ENCODE measurements at places on chromosomes 12 and 14.
A peak's percentile ranks its signal among the peaks of the same experiment; 100 is the strongest.

GRCh38 chr12:66044731-66045130 is 85.8 kb downstream of the LLPH start:
- no peak for DNase-seq

DNA sequence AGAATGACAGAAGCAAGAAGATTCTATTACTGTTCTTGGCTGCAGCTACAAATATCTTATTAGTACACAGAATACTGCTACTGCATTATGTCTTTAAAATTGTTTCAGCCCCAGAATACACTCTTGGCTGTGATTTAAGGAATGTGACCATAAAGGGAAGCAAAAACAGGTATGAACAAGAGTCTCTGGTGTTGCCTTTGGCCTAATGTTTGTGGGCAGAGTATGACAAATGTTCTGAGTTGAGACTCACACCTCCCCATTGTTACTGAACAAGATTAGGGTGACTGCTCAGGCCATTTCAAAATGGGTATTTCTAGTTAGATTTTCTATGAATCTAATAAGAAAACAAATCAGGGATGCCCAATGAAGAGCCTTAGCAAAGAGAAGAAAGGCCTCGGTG is 28.5 kb downstream of the TTC6 start:
- no peak for DNase-seq

GRCh38 chr12:9848899-9849298 is 20.3 kb downstream of the CLEC2B start:
- no peak for DNase-seq

DNA sequence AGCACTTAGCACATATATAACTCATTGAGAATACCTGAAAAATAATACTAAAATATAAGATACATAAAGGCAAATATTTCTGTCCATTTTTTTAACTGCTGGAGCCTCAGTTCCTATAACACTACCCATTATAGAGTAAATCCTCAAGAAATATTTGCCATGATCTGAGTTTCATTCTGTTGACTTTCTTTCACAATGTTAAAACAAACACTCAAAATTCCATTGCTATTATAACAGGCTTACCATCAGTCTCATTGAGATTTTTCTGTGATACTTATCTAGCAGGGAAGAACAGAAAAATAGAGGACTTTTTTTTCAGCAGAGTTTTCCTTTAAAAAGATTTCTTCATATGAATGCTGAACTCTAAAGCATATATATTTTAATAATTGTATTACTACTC is 24.5 kb downstream of the LMO3 start:
- DNase-seq: no peak

- no peak for DNase-seq
Measured at GRCh38 chr12:104243551-104243950, 28.0 kb downstream of the TXNRD1 start.

GRCh38 chr14:72387726-72388125 is 455.5 kb downstream of the RGS6 start:
- no peak for DNase-seq

DNA sequence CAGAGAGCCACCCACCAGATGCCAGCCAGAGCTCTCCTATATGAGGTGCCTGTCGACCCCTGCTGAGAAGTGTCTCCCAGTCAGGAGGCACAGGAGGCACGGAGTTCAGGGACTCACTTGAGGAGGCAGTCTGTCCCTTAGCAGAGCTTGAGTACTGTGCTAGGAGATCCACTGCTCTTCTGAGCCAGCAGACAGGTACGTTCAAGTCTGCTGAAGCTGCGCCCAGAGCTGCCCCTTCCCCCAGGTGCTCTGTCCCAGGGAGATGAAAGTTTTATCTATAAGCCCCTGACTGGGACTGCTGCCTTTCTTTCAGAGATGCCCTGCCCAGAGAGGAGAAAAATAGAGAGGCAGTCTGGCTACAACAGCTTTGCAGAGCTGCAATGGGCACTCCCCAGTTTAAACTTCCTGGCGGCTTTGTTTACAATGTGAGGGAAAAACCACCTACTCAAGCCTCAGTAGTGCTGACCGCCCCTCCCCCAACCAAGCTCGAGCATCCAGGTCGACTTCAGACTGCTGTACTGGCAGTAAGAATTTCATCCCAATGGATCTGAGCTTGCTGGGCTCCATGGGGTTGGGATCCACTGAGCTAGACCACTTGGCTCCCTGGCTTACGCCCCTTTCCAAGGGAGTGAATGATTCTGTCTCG is 146.7 kb upstream of the USP15 start:
- DNase-seq: no peak

DNA sequence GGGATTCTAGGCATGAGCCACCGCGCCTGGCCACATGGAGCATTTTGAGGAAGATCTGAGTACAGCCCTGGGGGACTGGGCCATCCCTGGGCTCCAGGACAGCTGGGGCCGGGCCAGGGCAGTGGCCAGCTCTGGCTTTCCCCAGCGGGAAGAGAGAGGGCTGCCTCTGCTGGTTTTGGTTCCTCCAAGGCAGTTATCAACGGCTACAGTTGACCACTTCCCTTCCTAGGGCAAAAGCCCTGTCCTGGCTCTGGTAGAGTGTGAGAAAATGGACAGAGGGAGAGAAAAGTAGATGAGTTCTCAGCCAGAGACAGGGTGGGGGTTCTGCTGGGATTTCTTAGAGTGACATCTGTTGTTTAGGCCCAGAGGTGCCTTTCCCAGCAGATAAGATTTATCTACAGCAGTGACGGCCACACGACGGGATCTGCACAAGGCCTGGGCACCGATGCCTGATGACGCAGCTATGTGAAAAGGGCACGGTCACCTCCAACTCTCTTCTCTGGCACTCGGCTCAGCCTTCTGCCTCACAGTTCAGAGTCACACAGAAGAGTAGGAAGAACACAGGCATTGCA is 5.5 kb upstream of the HVCN1 start:
- no peak for DNase-seq

DNA sequence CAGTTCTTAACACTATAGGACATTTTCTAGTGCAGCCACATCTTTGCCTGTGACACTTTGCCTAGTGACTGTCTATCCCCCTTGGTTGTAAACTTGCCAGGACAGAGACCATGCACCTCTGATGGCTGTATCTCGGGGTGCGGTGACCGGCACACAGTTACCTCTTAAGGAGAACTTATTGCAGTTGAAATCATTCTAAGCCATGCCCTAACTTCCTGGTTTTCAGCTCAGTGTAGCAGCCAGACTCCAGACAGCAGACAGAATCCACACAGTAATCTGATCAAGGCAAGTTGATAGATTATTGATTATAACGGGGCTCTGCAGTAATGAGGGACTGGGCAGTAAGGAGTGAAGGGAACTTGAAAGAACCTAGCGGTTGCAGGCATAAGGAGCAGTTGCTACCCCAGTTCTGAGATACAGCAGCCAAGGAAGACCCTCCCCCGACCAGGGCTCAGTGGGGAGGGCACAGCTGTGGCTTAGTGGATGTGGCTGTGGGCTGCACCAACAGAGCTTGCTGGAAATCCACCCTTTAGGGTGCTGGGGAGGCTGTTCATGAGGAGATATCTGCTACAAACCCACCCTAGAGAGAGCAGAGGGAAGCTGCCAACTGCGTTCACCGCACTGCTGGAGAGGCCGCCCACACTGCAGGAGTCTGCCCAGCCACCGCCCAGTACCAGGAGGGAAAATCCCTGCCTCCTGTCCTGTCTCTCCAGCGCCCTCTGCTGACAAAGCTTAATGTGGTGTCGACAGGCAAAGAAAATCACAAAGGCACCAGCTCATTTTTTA is 58.2 kb upstream of the BEGAIN start:
- DNase-seq: peak; percentile 87

Measured in CD4-positive, alpha-beta T cell treated with Interleukin-21 for 1 hour (primary cell).